OCI-LY7 (cell line): ENCODE measurements at places on chromosomes 13 and 19.

DNA sequence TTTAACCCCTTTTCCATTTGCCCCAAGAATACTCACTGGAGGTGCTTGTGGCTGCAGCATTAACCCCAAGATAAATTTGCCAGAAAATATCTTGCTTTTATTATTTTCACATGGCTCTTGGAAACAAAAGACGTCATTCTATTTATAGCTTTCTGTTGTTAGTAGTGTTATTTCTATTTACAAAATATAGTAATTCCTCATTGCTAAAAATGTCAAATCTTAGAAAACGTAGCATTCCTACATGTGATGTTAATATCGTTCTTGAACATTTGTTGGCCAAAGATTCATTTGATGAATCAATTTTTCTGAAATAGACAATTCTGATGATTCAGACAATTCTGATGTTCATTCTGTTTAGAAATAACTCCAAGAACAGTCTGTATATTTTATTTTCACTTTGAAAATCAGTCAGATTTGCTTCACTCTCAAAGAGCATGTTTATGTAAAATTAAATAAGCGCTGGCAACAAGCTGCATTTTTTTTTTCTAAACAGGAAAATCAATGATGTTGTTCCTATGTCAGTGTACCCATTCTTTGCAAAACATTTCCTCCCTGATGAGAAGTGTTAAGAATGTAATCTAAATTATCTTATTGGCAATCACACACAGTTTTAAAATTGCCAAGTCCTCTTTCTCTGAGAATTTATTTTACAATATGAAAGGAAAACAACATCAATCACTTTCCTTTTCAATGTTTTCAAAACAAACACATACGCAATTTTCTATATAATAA is 334.0 kb downstream of the KCTD12 start:
- no peak for DNase-seq

- DNase-seq = no peak
Observed at GRCh38 chr13:100808330-100809128, 133.9 kb upstream of the TMTC4 start.

DNA sequence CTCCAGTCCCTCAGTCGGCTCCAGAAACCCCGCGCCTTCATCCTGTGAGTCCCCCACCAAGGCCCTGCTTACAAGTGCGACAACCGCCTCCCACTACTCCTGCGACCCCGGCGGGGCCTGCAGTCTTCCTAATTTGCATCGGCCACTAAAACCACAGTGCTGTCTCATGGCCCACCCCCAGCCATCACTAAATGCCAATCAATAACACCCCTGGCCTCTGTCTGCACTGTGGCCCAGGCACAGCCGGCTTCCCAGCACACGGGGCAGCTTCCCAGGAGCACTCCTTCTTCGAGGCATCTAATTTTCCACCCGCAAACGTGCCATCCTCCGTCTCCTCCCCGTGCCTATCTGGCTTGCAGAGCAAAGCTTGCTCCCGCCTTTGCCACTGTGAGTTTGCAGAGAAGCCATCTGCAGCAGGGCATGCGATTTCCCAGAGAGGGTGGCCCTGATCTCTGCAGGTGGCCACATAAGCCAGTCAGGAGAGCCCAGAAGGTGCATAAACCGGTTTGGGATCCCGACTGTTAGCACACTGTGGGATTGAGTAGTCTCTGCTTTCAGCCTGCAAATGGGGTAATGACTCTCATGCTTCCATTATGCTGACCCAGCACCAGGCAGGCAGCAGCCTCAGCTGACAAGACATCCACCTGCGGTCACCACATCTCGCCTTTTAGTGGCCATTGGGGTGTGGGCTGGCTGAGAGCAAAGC is 34.0 kb upstream of the USE1 start:
- no peak for DNase-seq

- DNase-seq = no peak
Observed at GRCh38 chr19:5563008-5563431, 4.7 kb downstream of the TINCR start.

DNA sequence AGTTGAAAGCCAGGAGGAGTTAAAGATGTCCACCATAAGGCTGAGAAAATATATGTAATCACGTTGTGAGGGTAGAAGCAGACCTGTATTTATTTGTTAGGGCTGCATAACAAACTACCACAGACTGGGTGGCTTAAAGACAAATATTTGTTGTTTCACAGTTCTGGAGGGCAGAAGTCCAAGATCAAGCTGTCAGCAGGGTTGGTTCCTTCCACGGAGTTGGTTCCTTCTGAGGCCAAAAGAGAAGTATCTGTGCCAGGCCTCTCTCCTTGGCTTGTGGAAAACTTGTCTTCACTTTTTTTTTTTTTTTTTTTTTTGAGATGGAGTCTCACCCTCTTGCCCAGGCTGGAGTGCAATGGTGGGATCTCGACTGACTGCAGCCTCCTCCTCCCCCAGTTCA is 73.7 kb upstream of the SLAIN1 start:
- no peak for DNase-seq

DNA sequence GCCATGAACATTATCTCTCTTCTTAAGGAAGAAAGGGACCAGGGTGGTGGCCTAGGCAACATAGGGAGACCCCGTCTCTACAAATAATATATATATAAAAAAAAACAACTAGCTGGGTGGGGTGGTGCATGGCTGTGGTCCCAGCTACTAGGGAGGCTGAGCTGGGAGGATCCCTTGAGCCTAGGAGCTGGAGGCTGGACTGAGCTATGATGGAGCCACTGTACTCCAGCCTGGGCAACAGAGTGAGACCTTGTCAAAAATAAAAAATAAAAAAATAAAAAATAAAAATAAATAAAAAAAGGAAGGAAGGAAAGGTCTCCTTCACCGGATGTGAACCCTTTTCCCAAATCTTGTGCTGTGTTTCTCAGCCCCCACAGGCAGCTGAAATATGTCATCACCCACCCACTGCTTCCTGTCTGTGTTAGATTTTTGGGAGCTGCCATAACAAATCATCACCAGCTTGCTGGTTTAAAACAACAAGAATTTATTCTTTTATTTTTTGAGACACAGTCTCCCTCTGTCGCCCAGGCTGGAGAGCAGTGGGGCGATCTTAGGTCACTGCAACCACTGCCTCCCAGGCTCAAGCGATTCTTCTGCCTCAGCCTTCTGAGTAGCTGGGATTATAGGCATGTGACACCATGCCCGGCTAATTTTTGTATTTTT is 9.5 kb upstream of the TSPAN16 start:
- DNase-seq = no peak

- DNase-seq = no peak
Observed at GRCh38 chr19:12139269-12139668, 881 bp downstream of the ZNF20 start.

DNA sequence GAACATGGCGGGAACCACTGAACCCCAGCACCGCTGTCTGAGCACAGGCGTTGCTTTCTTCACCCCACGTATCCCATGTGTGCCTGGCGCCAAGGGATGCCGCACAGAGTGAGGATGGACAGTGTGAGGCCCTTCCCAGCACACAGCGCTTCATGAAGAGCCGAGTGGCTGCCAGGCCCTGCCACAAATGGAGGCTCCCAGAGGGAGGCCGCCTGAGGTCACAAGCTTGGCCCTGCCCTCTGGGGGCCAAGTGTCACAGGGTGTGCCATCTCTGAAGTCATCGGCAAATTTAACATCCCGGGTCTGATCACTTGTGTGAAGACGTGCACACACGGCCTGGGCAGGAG is 24.4 kb downstream of the MPND start:
- no peak for DNase-seq

GRCh38 chr19:44685877-44686276 is 13.1 kb upstream of the CEACAM16 start:
- no peak for DNase-seq
